ENCODE measurements at places on chromosomes 16 and 17. TPM values are rescaled to one million over a fixed set of nuclear protein-coding genes. Genes with fewer than 3 reads are reported as not detected.
A peak's percentile ranks its signal among the peaks of the same experiment; 100 is the strongest.

Gene GPR139
- polyA plus RNA-seq: not detected

Gene DNASE1L2
- polyA plus RNA-seq: 0.97 TPM

Gene NPIPA3
- polyA plus RNA-seq: 5.2 TPM

Gene COL1A1
- 873 TPM for polyA plus RNA-seq

Gene SLC26A11
- polyA plus RNA-seq: 34.9 TPM

Gene SBK1
- 15.1 TPM for polyA plus RNA-seq

Gene CACNG3
- not detected for polyA plus RNA-seq

Gene GPR179
- 0.07 TPM for polyA plus RNA-seq

Gene ZPBP2
- polyA plus RNA-seq: not detected

Gene UNC13D
- 9.8 TPM for polyA plus RNA-seq

Gene AANAT
- 0.23 TPM for polyA plus RNA-seq

Gene PIRT
- 0.16 TPM for polyA plus RNA-seq

Gene HEATR9
- polyA plus RNA-seq: not detected

Gene NPW
- 12.3 TPM for polyA plus RNA-seq

DNA sequence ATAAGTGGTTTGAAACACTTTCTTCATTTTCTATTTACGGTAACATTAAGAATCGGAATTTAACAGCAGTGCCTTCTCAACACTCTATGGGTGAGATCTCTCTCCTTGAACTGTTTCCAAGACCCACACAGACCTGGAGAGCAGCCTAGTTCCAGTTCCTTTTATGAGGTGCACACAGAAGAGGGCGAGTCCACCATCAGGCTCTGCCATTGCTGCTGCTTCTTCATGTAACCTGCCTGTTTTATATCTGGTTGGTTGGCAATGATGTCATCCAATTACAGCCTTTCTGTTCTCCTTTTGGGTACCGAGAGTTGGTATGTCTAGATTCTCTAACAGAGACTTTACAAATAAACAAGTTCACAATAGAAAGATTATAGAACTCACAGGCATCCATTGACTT lies 225.7 kb downstream of the UTP18 start:
- DNase-seq: no peak

- no peak for DNase-seq
Measured at GRCh38 chr16:84443166-84443802, 61.2 kb downstream of the MEAK7 start.

GRCh38 chr17:76014100-76014924 lies 12.8 kb downstream of the EVPL start:
- no peak for DNase-seq

GRCh38 chr17:57597531-57598453 lies 147.3 kb downstream of the CCDC182 start:
- DNase-seq: peak; percentile 74

DNA sequence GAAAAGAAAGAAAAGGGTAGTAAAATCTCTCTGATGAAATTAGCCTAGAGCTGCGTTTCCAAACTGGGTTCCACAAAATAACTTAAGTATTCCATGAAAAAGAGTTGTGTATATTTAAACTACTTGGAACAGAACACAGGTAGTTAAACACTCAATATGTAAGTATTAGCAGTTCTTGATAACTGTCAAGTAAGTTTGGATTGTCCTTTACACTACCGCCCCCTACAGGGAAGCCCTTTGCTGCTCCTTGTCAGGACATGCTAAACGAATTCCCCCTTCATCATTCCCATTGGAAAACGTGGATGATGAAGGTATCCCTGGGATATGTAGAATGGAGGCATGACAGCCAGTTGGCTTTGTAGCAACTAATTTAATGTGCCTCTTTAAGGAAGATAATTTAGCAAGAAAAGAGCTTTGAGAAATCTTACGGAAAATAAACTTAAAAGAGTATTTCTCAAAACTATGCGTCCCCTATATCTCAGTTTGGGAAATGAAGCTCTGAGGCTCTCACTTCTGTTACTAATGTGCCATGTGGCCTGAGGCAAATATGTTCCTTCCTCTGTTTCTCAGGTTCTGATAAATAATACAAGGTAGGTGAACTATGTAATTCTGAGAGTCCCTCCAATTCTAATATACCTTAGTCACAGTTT lies 18.8 kb downstream of the NCBP3 start:
- no peak for DNase-seq

GRCh38 chr16:19283637-19284036 lies 1.9 kb upstream of the CLEC19A start:
- no peak for DNase-seq

- DNase-seq: no peak
Measured at GRCh38 chr17:63039899-63040602, 74.0 kb downstream of the TANC2 start.

- no peak for DNase-seq
Measured at GRCh38 chr16:57708168-57708567, 13.6 kb downstream of the DRC7 start.

GRCh38 chr17:73560661-73561060 lies 83.6 kb downstream of the SDK2 start:
- no peak for DNase-seq

DNA sequence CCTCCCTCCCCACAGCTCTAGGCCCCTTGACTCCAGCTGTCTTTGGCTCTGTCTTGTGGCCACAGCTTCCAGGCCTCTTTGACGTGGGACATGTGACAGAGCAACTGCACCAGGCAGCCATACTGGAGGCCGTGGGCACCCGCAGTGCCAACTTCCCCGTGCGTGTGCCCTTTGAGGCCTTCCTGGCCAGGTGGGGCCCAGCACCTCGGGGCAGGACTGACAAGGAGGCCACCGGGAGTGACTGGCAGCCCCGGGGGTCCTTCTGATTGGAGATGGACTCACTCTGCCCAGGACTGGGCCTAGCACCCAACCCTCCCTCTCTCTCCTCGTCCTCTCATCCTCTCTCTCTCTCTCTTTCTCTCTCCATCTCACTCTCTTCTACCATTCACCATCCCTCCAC lies 15.5 kb downstream of the MYO15B start:
- no peak for DNase-seq

DNA sequence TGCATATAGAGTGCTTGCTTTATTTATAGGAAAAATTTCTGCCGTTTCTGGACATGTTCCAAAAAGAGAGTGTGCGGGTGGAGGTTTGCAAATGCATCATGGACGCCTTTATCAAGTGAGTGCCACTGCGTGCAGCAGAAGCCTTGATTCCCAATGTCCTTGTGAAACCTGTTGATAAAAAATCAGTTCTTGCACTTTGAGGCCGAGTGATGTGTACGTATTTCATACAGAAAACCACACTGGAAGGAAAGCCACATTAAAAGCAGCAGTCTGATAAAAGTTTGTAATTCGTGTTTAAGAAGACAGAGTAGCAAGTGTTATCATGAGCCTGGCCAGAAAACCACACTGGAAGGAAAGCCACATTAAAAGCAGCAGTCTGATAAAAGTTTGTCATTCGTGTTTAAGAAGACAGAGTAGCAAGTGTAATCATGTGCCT lies 78.0 kb downstream of the KNOP1 start:
- no peak for DNase-seq

DNA sequence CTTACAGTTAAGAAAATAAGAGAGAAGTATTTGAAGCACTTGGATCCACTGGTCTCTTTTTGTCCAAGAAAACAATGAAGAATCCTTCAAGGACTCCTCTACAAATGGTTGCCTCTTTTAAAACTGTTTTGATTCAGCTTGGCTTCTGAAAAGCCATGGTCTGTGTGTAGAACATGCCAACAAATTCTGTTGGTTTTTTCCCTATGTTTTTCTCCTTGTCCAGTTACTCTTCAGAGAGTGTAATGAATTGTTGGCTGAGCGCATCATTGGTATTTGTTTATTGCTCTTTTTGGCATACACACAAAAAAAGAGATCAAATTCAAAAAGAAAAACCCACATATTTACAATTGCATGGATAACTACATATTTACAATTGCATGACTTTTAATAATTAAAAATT lies at the start of gene ABCA10:
Gene ABCA10, minus strand, starts transcription at position 249 of the 400 bp plus-strand sequence. CDS start 3,466 bp downstream, outside the sequence.
- no peak for DNase-seq

DNA sequence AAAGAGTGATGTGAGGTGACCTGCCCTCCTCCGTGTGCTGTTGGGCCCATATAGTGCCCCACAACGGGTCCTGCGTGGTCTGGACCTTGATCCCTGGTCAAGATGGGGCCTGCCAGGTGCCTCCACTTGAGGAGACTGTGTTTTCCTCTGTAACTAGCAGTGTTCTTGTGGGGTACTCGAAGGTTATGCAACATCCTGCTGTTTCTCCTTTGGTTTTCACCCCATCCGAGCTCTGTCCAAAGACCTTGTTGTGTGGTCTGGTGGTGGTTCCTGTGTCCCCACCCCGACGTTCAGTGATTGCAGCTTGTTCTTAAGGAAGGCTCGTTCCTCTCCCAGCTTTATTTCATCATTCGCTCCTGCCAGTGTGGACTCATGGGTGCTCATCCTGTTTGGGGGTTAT lies 38.7 kb upstream of the ZNF750 start:
- no peak for DNase-seq

All from left renal pelvis (tissue), 4 donors.